WTC11 (cell line): ENCODE measurements at places on chromosomes 16 and 17. TPM values are rescaled to one million over a fixed set of nuclear protein-coding genes. Genes with fewer than 3 reads are reported as not detected.

- H3K4me3 ChIP-seq: no peak overlapping the region
- H3K36me3 ChIP-seq: peaks cover 9% of the 10 kb centered on the region
- peaks cover 5% of the 10 kb centered on the region for H3K27me3 ChIP-seq
- H3K4me1 ChIP-seq: peaks cover 16% of the 10 kb centered on the region
- H3K27ac ChIP-seq: no peak overlapping the region
Measured at GRCh38 chr16:87306516-87306915, 10.7 kb downstream of the C16orf95 start.

GRCh38 chr17:65173284-65173793 is 36.2 kb downstream of the RGS9 start:
- no peak for DNase-seq
- H3K4me3 ChIP-seq: no peak overlapping the region
- H3K36me3 ChIP-seq: no peaks in the 10 kb centered on the region
- H3K27me3 ChIP-seq: no peaks in the 10 kb centered on the region; the same call in 1 of the 2 replicates
- no peak overlapping the region for H3K27ac ChIP-seq

GRCh38 chr16:31529108-31529936 is 1.6 kb downstream of the AHSP start:
- no peaks in the 10 kb centered on the region for H3K36me3 ChIP-seq
- peak; percentile 34 for DNase-seq
- H3K4me1 ChIP-seq: peaks cover 29% of the 10 kb centered on the region
- H3K27me3 ChIP-seq: peaks cover 12% of the 10 kb centered on the region

DNA sequence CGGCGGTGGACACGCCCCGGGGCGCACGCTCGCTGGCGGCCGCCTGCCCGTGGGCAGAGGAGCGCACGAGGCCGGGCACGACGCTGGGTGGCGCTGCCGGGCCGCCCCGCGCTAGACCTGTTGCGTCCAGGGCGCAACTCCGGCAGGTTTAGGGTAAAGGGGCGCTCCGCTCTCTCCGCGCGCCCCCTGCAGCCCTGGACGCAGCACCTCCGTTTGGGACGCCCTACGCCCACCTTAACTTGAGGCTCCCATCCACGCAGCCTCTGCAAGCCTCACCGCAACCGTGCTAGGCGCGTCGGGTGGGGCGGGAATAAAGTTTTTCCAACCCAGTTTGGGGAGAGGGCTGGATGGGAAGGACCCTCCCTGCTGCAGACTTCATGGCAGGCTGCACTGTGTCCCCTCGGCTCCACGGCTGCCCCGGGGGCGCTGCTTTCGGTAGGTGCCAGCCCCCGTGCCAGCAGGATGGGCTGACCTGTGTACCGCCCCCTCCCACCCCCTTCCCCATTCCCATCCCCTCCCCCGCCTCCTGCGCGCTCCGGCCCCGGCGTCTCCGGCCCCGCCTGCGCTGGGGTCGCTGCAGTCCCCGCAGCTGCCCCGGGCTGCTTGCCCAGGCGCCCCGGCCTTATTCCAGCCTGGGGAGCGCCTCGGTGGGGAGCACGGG is at the start of gene SYT17:
Gene SYT17, plus strand, starts transcription at position 531 of the 661 bp plus-strand sequence. CDS start 407 bp downstream, outside the sequence.
- peaks cover 19% of the 10 kb centered on the region for H3K27me3 ChIP-seq
- H3K4me1 ChIP-seq: peaks cover 7% of the 10 kb centered on the region
- H3K27ac ChIP-seq: no peak within 1 kb of the TSS
- H3K36me3 ChIP-seq: no peaks in the 10 kb centered on the region

- no peaks in the 10 kb centered on the region for H3K4me1 ChIP-seq
- peaks cover 8% of the 10 kb centered on the region for H3K27me3 ChIP-seq
- H3K36me3 ChIP-seq: peaks cover 67% of the 10 kb centered on the region
- no peak overlapping the region for H3K4me3 ChIP-seq
- no peak for DNase-seq
Measured at GRCh38 chr16:7038475-7038874, 294.2 kb upstream of the RBFOX1 start.

DNA sequence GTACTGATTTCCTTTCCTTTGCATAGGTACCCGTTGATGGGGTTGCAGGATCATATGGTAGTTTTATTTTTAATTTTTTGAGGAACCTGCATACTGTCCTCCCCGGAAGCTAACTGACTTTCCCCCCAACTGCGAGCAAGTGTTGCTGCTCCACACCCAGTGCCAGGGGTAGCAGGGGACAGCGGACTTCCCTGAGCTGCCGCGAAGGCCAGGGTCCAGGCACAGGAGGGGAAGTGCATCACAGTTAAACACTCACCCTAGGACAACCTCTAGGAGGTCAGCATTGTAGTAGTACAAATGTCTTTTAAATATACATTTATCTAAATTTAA is 201.7 kb downstream of the NPIPB11 start:
- peaks cover 16% of the 10 kb centered on the region for H3K4me1 ChIP-seq
- peaks cover 4% of the 10 kb centered on the region for H3K27me3 ChIP-seq
- no peak overlapping the region for H3K4me3 ChIP-seq
- H3K27ac ChIP-seq: no peak overlapping the region
- H3K36me3 ChIP-seq: no peaks in the 10 kb centered on the region

GRCh38 chr17:16425698-16426659 is 10.6 kb downstream of the TRPV2 start:
- peaks cover 7% of the 10 kb centered on the region for H3K4me1 ChIP-seq
- no peaks in the 10 kb centered on the region for H3K36me3 ChIP-seq
- H3K27ac ChIP-seq: no peak overlapping the region; the same call in 1 of the 2 replicates
- H3K4me3 ChIP-seq: no peak overlapping the region
- DNase-seq: no peak

DNA sequence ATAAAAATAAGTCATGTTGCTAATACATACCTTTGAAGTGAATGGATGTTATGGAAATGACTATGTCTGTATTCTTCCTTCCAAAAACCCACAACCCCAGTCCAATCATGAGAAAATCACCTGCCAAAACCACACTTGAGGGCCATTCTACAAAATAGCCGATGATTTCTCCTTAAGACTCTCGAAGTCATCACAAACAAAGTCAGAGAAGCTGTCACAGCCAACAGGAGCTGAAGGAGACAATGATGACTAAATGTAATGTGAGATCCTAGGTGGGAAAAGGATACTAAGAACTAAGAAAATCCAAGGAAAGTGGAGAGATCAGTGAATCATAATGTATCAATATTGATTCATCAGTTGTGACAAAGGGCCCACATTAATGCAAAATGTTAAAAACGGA is 432.9 kb upstream of the DYNLRB2 start:
- DNase-seq: no peak
- no peak overlapping the region for H3K4me3 ChIP-seq
- peaks cover 29% of the 10 kb centered on the region for H3K4me1 ChIP-seq

- H3K27ac ChIP-seq: no peak overlapping the region
- DNase-seq: no peak
- H3K4me1 ChIP-seq: peaks cover 14% of the 10 kb centered on the region
- H3K36me3 ChIP-seq: 0 out of 2 replicates have a peak, but pooled peaks cover 3% of the 10 kb centered on the region
Measured at GRCh38 chr17:57599271-57600045, 145.6 kb downstream of the CCDC182 start.

DNA sequence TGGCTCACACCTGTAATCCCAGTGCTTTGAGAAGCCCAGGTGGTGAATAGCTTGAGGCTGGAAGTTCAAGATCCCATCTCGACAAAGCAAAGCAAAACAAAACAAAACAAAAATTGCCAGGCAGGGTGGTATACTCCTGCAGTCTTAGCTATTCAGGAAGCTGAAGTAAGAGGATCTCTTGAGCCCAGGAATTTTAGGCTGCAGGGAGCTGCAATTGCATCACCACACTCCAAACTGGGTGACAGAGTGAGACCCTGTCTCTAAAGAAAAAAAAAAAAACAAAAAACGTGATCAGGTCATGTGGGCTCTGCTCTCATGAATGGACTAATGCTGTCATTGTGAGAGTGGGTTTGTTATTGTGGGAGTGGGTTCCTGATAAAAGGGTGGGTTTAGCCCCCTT is 409.1 kb downstream of the NPIPA7 start:
- no peak overlapping the region for H3K4me3 ChIP-seq
- peaks cover 9% of the 10 kb centered on the region for H3K36me3 ChIP-seq
- no peak for DNase-seq
- peaks cover 40% of the 10 kb centered on the region for H3K4me1 ChIP-seq

DNA sequence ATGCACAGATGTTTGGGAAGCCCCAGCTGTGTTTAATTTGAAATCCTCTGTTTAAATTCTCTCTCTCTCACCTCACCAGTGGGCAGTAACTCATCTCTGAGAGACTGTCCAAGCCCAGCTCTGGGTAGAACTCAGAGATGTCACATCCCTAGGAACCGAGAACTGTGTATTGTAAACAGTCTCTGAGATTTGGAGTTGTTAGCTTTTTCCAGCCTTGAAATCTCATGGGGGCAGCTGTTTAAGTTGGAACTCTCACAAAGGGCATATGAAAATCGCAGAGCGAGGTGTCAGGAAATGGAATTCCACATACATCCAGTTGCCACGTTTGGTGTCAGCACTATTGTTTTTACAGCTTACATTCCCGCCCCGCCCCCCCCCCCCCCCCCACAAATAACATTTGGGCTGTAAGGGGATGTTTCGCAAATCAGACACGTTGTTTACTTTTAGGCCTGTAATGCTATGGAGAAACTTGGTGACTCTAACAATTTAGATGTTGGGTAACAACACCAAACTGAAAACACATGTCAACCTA is 34.3 kb downstream of the VPS35L start:
- H3K36me3 ChIP-seq: peaks cover 33% of the 10 kb centered on the region
- H3K27ac ChIP-seq: no peak overlapping the region
- H3K4me3 ChIP-seq: no peak overlapping the region
- DNase-seq: no peak

DNA sequence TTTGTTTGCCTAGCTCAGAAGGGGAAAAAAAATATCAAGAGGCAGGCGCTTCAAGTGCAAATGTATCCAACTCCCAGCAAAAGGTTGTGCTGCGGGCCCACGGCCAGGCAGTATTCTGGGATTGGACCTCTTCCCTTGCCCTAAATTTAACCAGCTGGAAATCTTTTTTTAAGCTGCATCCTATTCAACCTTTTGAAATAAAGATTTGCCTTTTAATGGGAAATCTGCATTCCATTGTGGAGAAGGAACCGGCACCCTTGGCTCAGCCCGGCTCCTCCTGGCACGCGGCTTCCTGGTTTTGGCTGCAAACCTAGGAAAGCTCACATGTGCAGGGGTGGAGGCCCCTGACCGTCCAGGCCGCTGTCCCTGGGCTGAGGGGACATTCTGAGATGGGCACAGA is 38.8 kb upstream of the ENPP7 start:
- H3K27ac ChIP-seq: 0 out of 2 replicates have a peak overlapping the region, but pooled peaks have one; percentile 10
- no peaks in the 10 kb centered on the region; the same call in 1 of the 2 replicates for H3K27me3 ChIP-seq
- H3K4me1 ChIP-seq: peaks cover 32% of the 10 kb centered on the region
- H3K36me3 ChIP-seq: no peaks in the 10 kb centered on the region
- no peak for DNase-seq

GRCh38 chr16:64356267-64356666 is 765.6 kb downstream of the CDH11 start:
- H3K36me3 ChIP-seq: no peaks in the 10 kb centered on the region
- no peaks in the 10 kb centered on the region for H3K27me3 ChIP-seq
- H3K27ac ChIP-seq: no peak overlapping the region
- no peak overlapping the region for H3K4me3 ChIP-seq
- DNase-seq: no peak

- H3K4me3 ChIP-seq: no peak overlapping the region
- no peak for DNase-seq
- no peak overlapping the region for H3K27ac ChIP-seq
- H3K4me1 ChIP-seq: peaks cover 8% of the 10 kb centered on the region
Measured at GRCh38 chr16:65789161-65789945, 577.1 kb upstream of the CDH5 start.

DNA sequence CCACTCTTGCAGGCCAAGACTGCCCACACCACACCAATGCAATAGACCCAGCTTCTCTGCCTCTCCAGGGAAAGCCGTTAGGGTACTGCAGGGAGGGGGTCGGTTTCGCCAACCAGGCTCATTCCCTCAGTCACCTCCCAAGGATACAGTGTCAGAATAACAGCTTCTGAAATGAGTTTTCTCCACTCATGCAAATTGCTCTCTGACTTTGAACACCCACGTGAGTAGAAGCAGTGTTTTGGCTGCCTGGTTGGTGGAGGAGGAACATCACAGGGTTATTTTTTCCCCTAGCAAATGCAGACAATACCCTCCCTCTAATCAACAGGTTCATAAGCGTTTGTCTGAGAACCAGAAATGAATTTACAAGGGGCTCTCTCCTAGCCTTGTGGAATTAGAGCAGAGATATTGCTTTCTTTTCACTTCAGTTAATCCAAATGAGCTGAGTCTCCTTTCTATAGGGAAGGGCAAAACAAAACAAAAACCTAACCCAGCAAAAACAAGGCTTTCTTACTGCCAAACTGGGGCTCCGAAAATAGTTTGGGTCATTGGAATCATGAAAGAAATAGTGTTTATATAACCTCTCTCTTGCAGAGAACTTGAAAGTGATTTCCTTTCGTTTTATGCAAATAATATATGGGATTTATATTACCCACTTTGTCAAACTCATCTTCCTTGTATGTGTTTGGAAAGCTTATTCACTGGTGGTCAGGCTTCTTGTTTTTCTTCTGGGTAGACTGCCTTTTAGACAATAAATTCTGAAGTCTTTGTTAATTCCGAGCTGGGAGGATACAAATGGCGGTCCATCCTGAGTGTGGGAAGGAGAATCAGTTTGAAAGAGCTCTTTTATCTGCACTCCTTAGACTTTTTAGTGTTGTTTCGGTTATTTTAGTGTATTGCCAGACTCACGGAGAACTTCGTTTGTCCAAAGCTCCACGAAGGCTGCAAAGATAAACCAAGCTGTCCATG is 229.9 kb downstream of the MSI2 start:
- peaks cover 41% of the 10 kb centered on the region for H3K4me1 ChIP-seq
- no peaks in the 10 kb centered on the region for H3K36me3 ChIP-seq
- no peak overlapping the region for H3K4me3 ChIP-seq
- no peak overlapping the region; the same call in 1 of the 2 replicates for H3K27ac ChIP-seq
- no peaks in the 10 kb centered on the region; the same call in 1 of the 2 replicates for H3K27me3 ChIP-seq

GRCh38 chr17:81419886-81420768 is 24.9 kb downstream of the BAHCC1 start:
- H3K36me3 ChIP-seq: no peaks in the 10 kb centered on the region
- DNase-seq: no peak
- H3K27ac ChIP-seq: no peak overlapping the region
- no peak overlapping the region for H3K4me3 ChIP-seq
- no peaks in the 10 kb centered on the region for H3K27me3 ChIP-seq
- no peaks in the 10 kb centered on the region for H3K4me1 ChIP-seq

GRCh38 chr16:66204756-66205155 is 161.7 kb upstream of the CDH5 start:
- DNase-seq: no peak
- H3K27me3 ChIP-seq: peaks cover 3% of the 10 kb centered on the region; the same call in 1 of the 2 replicates
- no peak overlapping the region for H3K4me3 ChIP-seq
- no peaks in the 10 kb centered on the region for H3K36me3 ChIP-seq

GRCh38 chr17:60392845-60393702 is 1.1 kb upstream of the USP32 start:
- H3K4me1 ChIP-seq: peaks cover 39% of the 10 kb centered on the region
- peak overlapping the region; percentile 98 for H3K27ac ChIP-seq
- peak overlapping the region; percentile 98 for H3K4me3 ChIP-seq
- no peaks in the 10 kb centered on the region for H3K27me3 ChIP-seq

GRCh38 chr17:11304568-11304967 is 63.6 kb downstream of the SHISA6 start:
- peaks cover 9% of the 10 kb centered on the region; the same call in 1 of the 2 replicates for H3K27me3 ChIP-seq
- no peak overlapping the region for H3K27ac ChIP-seq
- no peak for DNase-seq
- no peak overlapping the region for H3K4me3 ChIP-seq

GRCh38 chr17:4375039-4375748 is 8.7 kb upstream of the UBE2G1 start:
- H3K4me3 ChIP-seq: no peak overlapping the region
- H3K4me1 ChIP-seq: peaks cover 14% of the 10 kb centered on the region
- no peaks in the 10 kb centered on the region; the same call in 1 of the 2 replicates for H3K27me3 ChIP-seq
- H3K36me3 ChIP-seq: no peaks in the 10 kb centered on the region

GRCh38 chr17:67717192-67717623 is 528 bp upstream of the NOL11 start:
- peak overlapping the region; percentile 95 for H3K27ac ChIP-seq
- H3K36me3 ChIP-seq: peaks cover 25% of the 10 kb centered on the region
- H3K4me3 ChIP-seq: peak overlapping the region; percentile 100

KAT2A gene
- 44.8 to 54.0 TPM (median 52.7 TPM) in 3 replicates for total RNA-seq

MAPK8IP3 gene
- total RNA-seq: 59.7 to 72.3 TPM (median 63.2 TPM) in 3 replicates

ACAP1 gene
- total RNA-seq: 58.6 to 63.9 TPM (median 60.6 TPM) in 3 replicates

RCVRN gene
- not detected in 3 replicates for total RNA-seq

DRC7 gene
- 0.16 to 0.37 TPM in 2 of 3 replicates, not detected in the other for total RNA-seq

SLC4A1 gene
- 0.05 to 0.14 TPM in 2 of 3 replicates, not detected in the other for total RNA-seq

GRAP gene
- total RNA-seq: 0.50 to 0.59 TPM (median 0.55 TPM) in 3 replicates
